ENCODE measurements at places on chromosomes 7 and 10.

GRCh38 chr7:53422291-53422690 lies 386.9 kb downstream of the POM121L12 start:
- DNase-seq = peak; percentile 43

GRCh38 chr10:78299851-78300468 lies 266.3 kb downstream of the RPS24 start:
- DNase-seq = no peak

DNA sequence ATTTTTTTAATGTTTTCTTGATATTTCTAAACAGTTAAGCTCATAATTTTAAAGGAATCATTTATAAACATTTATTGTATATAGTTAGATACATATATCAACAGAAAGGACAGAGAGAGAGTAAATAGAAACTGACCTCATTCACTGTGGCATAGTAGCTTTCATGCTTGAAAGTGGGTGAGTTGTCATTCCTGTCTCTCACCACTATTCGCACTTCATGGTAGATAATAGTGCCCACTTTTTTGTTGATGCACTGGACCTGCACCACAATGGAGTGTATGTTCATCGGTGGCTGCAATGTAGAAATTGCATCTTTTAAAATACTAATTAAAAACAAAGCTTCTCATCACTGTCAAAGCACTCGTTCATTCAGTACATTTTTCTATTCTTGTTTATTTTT lies 432.0 kb downstream of the PCDH15 start:
- DNase-seq = no peak

DNA sequence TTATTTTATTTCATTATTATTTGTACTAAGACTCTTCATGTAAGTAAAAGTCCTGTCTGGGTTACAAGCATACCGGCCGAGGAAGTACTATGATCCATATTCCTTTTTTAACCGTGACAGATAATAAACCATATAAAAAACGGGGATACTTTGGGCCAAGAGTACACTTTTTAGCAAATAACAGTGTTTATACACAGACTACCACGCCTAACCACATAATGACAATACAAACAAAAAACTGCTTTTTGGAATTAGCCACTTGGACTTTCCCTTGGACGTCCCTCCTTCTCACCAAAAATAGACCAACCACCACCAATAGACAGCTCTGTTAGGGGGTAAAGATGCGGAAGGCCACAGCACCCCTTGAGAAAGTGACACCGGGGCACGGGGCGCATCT lies 800 bp downstream of the MINDY3 start:
- no peak for DNase-seq

GRCh38 chr7:46649876-46650275 lies 728.8 kb upstream of the IGFBP3 start:
- no peak for DNase-seq

DNA sequence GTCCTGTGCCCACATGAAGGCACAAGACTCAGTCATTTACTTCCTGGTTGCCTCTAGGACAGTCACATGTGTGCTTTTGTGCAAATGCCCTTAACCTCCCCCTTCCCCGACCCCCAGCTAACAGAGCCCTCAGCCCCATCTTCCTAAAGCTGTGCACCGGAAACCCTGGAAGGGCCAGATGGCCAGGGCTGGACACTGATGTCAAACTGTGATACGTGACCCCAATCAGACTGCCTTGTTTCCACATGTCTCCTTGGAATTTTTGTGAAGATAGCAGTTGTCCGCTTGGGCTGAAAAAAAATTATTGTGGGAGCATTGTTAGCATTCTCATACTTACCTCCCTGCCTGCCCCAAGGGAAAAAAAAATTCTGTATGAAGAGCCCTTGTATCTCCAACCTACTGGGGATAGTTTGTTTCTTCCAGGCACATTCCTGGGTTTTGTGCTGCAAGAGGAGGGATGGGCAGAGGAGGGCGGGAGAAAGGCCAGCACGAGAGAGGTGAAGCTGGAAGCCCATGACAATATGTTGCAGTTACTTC lies 17.0 kb upstream of the ADAM12 start:
- DNase-seq = no peak

GRCh38 chr7:135386181-135386580 lies 123.7 kb downstream of the CNOT4 start:
- no peak for DNase-seq

DNA sequence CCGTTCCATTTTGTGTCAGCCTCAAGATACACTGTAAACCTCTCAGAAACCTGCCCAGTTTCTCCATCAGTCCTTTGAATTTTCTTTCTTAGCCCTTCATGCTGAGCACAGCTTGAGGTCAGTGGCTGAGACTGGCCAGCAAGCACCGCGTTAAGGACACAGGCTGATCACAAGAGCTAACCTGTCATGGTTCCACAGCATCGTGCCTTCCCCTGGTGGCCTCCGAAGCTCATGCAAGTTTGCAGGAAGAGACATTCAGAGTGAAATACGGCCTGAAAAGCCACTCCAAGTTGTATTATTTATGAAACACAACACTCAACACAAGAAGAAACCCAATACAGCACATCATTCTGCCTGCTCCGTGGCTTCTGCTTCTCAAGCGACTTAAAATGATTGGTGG lies 57.0 kb upstream of the PFKP start:
- DNase-seq = no peak

DNA sequence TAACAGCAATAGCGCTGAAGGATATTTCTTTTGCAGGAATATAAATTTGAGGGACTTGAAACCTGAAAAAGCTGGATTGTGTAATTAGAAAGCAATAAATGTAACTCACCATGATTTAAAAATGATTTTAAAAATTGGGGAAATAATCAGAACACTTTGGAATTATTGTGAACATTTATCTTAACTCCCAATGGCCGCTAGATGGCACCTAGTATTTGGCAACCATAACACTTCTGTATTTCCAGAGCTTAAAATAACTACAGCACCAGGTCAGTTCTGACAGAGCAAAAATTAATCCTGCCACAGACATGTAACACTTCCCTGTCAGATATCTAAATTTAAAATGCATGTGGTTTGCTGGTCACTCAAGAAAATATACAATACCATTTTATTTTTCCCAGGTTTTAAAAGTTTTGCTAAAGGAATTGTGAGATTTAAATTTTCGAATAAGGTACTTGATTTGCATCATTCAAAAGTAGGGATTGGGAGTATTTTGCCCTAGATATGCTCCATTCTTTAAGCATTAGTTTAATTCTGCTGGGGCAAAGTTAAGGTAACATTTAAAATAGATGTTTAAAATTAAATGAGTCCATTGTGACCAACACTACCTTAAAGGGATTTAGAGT lies 144.5 kb downstream of the PPP1R3A start:
- peak; percentile 18 for DNase-seq

DNA sequence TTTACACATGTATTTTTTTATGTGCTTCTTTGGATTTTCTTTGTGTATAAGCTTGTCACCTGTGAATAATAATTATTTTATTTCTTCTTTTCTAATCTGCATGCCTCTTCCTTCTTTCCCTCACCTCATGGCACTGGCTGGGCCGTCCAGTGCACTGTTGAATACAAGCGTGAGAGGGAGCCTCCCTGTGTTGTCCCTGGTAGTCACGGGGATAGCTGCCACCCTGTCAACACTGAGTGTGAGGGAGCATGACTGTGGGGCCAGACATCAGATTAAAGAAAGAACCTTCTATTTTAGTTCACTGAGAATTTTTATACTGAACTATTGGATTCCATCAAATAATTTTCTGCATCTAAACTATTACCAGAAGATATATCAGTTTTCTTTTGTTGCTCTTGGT lies 187.9 kb downstream of the CDC14C start:
- no peak for DNase-seq

GRCh38 chr10:15146366-15146765 lies 22.1 kb downstream of the NMT2 start:
- DNase-seq = no peak

GRCh38 chr10:71272056-71272771 lies 46.8 kb upstream of the SLC29A3 start:
- no peak for DNase-seq

DNA sequence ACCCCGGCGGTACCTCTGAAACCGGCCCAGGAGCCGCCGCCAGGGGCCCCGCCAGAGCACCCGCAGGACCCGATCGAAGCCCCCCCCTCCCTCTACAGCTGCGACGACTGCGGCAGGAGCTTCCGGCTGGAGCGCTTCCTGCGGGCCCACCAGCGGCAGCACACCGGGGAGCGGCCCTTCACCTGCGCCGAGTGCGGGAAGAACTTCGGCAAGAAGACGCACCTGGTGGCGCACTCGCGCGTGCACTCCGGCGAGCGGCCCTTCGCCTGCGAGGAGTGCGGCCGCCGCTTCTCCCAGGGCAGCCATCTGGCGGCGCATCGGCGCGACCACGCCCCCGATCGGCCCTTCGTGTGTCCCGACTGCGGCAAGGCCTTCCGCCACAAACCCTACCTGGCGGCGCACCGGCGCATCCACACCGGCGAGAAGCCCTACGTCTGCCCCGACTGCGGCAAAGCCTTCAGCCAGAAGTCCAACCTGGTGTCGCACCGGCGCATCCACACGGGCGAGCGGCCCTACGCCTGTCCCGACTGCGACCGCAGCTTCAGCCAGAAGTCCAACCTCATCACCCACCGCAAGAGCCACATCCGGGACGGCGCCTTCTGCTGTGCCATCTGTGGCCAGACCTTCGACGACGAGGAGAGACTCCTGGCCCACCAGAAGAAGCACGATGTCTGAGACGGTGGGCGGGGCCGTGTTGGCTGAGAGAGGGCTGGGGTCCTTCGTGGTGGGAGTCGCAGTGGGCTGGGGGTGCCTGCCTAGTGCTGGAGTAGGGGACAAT lies 3.8 kb downstream of the REPIN1 start:
- peak; percentile 49 for DNase-seq

- DNase-seq = peak; percentile 77
Measured at GRCh38 chr10:79562135-79562756, 2.0 kb upstream of the SFTPA2 start.

- DNase-seq = peak; percentile 29
Measured at GRCh38 chr7:117901089-117901797, 28.0 kb upstream of the CTTNBP2 start.

GRCh38 chr7:36021917-36022550 lies 131.0 kb upstream of the EEPD1 start:
- DNase-seq = no peak

GRCh38 chr10:9081253-9081652 lies 1026.8 kb downstream of the GATA3 start:
- no peak for DNase-seq

DNA sequence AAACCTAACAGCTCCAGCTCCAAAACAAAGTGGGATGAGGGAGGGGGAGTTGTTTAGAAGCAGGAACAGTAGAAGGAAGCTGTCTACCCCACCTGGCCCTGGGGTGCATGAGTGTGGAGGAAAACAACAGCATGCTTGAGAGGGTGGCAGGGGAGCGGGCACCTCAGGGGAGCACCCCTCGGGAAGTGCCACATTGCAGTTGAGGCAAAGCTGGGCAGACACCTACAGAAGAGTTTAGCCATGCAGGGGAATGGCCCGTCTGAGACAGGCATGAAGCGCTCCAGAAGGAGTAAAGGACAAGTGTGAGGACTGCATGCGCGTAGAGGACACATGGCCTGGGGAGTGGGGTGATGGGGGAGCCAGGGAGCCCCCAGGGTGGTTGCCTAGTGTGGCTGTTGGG lies 18.1 kb downstream of the CHAT start:
- DNase-seq = no peak

DNA sequence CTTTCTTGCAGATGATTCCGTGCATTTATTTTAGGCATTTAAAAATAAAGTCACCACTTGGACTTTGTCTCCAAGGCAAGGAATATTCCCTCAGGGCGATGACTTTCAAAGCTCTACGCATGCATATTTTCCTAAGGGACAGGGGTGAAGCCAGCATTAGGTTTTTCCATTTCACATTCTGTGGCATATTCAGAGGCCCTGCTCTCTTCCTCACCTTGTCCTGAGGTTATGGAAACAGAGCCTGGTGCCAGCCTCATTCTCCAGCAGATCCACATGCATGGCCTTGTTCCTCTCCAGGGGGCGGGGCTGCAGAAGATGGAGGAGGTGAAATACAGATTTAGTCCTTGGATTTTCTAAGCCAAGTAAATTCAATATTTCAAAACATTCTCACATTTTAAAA lies 11.6 kb upstream of the LYZL1 start:
- DNase-seq = no peak

GRCh38 chr7:39357648-39358047 lies 208.6 kb upstream of the YAE1 start:
- DNase-seq = no peak

- no peak for DNase-seq
Measured at GRCh38 chr7:105205592-105206237, 183.0 kb downstream of the SRPK2 start.

GRCh38 chr7:46024263-46024916 lies 103.3 kb upstream of the IGFBP3 start:
- DNase-seq = no peak

- DNase-seq = no peak
Measured at GRCh38 chr7:2626498-2627117, 5.2 kb upstream of the TTYH3 start.

DNA sequence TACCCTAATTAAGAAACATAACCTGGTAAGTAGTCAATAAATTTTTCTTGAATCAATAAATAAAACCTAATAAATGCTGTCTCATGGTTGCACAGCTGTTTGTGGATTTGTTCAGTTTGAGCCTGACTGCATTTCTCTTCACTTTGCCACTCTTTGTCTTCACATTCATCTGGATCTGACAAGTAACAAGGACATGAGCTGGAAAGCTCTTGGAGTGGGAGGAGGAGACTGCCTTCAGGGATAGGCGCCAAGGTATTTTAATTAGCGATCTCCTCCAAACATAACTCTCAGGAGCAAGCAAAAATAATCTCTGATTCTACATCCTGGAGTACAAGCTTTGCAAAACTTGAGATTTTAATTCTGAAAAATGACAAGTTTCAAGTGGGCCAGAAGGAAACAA lies 251.0 kb downstream of the BMPER start:
- DNase-seq = no peak

DNA sequence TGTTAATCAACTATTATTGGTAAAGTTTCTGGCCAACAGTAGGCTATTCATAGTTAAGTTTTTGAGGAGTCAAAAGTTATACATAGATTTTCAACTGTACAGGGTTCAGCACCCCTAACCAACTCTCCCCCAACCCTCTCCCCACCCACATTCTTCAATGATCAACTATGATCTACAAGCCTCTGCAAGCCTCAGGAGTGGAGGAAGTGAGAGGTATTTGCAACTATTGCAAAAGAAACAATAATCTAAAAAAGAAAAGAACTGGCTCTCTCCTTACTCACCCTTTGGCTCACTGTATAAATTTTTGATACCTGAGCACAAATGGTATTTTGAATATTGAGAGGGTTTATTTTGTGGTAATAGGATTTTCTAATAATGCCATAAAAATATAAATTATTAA lies 179.8 kb downstream of the IPMK start:
- DNase-seq = no peak

DNA sequence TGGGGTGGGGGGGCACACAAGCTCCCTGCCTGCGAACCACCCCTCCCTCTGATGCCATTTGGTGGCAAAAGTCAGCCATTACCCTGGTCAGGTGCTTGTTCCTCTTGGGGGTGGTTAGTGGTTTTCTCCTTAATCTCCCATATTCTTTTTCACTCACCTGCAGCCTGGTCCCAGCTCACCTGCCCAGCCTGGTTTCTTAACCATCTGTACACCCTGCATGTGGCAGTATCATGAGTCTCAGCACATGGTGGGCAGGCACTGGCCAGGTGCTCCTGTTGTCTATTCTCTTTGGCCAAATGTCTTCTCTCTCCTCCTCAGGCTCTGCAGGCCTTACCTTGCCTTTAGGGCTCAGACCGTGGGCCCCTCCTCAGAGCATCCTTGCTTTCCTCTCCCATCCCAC lies 30.5 kb downstream of the OGDH start:
- no peak for DNase-seq

- peak; percentile 48 for DNase-seq
Measured at GRCh38 chr7:23863209-23863787, 153.3 kb downstream of the STK31 start.
